Stimulated activated CD4-positive, alpha-beta T cell treated with anti-CD3 and anti-CD28 coated beads, Interleukin-12 subunit alpha, Interleukin-12 subunit beta, amount 100 ng/mL, for 4 hours (primary cell): ENCODE measurements at places on chromosomes 13 and 19.

DNA sequence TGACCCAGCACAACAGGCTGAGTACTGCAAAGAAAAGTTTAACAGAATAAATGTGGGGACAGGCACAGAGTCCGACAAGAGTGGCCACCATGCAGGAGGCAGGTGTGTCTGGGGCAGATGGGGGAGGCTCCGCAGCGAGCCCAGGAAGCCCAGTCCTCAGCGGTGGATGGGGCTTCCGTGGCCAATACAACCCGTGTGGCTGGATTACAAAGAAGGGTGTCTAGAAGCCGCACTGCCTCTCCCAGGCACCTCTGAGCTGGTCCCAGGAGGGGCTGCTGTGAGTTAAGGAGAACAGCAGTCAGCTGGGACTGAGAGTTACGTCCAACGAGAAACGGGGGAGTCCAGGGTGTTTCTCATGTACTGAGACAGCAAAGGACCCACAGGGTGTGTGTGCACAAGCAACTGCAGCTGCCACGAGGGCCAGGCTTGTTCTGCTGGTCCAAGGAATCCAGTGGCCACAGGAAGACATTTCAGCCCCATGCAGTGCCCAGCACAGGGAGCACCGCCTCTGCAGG is 70.2 kb downstream of the SPACA7 start:
- no peak for DNase-seq

- no peak for DNase-seq
These were observed 12.3 kb upstream of the CCDC124 start for GRCh38 chr19:17920527-17920926.

GRCh38 chr19:18488403-18488723 is 33.5 kb downstream of the ELL start:
- DNase-seq, result no peak

- no peak for DNase-seq
These were observed 2.7 kb downstream of the CALM3 start for GRCh38 chr19:46603752-46604231.

- DNase-seq, result no peak
These were observed 3.8 kb downstream of the TNNT1 start for GRCh38 chr19:55145232-55145631.

DNA sequence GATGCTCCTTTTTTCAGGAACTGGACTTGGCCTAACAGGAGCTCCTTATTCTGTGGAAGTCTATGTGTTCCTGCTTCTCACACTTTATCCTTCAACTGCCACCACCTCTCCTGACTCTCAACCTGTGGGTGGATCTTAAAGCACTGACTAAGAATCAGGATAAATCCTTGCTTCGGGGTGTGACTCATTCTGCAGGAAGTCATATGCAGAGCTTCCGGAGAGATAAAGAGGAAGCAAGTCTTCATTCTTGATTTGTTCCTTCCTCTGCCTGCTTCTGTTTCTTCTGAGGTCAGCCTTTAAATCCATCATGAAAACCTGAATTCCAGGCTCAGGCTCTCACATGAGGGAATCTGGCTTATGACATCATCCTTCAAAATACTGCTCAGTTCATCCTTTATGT is 137.1 kb upstream of the ATXN8OS start:
- no peak for DNase-seq

DNA sequence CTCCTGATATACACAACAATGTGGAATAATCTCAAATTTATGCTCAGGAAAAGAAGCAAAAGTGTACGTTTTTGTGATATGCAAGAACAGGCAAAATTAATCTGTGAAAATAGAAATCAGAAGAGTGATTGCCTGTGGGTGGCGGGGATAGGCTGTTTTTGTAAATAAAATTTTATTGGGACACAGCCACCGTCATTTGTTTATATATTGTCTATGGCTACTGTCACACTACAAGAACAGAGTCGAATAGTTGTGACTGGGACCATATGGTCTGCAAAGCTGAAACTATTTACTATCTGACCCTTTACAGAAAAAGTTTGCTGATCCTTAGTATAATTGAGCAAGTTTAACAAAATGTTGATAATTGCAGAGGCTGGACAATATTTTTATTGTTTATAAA is 269.5 kb upstream of the HTR2A start:
- DNase-seq, result no peak

DNA sequence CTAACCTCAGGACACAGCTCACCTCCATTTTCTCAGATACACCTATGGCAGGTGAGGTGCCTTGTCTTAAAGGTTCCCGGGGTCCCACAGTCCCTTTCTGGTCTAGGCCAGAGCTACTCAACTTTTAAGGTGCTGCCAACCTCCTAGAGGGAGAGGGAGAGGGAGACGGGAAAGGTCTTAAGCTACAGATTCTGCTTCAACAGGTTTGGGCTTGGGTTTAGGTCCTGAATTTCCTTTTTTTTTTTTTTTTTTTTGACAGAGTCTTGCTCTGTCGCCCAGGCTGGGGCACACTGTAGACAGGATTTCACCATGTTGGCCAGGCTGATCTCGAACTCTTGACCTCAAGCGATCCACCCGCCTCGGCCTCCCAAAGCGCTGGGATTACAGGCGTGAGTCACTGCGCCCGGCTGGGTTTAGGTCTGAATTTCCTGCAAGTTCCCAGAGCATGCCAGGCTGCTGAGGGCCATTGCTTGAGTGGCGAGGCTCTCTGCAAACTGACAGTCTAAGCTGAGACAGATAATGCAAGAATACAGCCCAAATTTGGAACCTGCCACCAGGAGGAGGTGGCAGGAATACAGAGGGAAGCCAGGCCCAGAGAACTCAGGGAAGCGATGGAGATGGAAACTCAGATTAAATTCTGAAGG is 7.8 kb upstream of the SYCN start:
- DNase-seq, result no peak

GRCh38 chr13:59280297-59280696 is 883.4 kb downstream of the DIAPH3 start:
- no peak for DNase-seq

- DNase-seq, result no peak
These were observed 23.3 kb upstream of the EMP3 start for GRCh38 chr19:48301886-48302599.

DNA sequence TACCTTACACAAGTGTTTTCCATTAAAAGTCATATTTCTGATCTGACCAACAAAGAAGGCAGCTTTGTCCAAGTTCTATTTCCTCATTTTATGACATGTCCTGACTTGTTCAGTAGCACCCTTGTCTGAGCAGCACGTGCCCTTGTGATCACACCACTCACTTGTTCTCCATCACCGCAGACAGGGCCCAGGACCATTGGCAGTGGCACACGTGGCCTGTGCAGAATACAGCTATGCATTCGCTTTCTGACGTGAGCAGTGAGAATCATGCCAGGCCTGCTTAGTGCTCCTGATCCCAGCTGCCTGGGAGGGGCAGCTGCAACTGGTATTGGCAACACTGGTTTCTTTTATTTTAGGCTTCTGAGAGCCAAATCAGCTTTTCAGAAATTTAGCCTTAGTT is 134.2 kb downstream of the FRY start:
- DNase-seq, result no peak

GRCh38 chr13:111120422-111120821 is 5.3 kb downstream of the ARHGEF7 start:
- DNase-seq, result no peak

GRCh38 chr13:96730676-96731075 is 263.6 kb downstream of the OXGR1 start:
- DNase-seq, result no peak

DNA sequence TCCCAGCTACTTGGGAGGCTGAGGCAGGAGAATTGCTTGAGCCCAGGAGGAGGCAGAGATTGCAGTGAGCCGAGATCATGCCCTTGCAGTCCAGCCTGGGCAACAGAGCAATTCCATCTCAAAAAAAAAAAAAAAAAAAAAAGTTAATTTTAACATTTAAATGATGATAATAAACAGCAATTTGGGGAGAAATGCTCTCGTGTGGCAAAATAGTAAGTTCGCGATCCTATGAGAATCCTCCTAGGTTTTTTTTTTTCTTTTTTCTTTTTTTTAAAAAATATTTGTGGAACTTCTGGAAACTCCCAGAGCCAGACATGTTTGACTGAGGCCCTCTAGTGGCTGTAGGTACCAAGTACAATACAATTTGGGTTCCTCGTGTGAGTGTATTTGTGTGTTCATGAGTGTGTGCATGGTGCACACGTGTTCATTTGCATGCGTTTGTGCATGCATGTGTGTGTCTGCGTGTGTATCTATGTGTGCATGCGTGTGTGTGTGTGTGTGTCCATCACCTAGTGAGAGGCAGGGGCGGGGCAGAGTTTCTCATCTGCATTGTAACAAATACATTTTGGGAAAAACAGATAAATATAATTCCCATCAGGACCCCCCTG is 31.2 kb downstream of the TMPRSS9 start:
- DNase-seq, result no peak

- peak; percentile 73 for DNase-seq
These were observed 10.5 kb upstream of the SMG9 start for GRCh38 chr19:43765109-43765876.

DNA sequence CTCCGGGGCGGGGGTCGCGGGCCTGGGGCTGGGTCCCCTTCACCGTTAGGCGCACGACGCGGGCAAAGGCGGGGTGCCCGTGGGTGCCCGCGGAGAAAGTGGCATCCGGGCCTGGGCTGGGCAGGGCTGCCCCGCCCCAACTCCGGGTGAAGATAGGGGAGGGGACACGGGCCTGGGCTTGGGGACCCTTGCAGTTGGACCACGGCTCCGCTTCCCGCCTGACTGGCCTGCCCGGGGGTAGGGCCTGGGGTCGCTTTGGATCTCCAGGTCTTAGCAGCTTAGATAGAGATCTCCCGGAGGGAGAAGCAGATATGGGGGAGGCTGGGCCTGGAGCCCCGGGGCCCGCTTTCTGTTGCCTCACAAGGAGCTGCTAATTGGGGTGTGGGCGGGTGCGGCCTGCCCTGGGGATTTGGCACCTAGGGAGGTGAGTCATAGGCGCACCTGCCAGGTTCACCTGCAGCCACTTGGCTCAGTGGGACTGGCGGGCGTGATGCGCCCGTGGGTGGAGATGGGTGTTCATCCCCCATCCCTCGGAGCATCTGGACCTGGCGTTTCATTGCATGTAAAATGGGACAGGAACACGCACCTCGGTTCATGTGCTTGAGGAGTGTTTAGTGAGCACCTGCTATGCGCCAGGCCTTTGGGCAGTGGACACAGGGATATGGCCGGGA is 585 bp downstream of the MAP1S start:
- peak; percentile 44 for DNase-seq

- DNase-seq, result no peak
These were observed 860.6 kb downstream of the GPC5 start for GRCh38 chr13:92259046-92259445.

DNA sequence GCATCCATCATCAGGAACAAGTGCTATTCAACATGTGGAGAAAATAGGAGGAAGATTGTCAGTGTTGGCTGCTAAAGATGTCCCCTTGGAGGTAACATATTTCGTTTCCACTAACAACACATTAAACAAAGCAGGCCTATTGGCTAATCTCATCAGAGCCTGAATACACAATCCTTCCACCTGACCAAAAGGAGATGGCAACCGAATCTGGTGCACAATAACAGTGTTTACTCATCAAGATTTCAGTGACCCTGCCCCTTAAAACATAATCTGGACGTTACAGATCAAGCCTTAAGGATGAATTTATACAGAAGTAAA is 582.5 kb downstream of the EFNB2 start:
- no peak for DNase-seq

DNA sequence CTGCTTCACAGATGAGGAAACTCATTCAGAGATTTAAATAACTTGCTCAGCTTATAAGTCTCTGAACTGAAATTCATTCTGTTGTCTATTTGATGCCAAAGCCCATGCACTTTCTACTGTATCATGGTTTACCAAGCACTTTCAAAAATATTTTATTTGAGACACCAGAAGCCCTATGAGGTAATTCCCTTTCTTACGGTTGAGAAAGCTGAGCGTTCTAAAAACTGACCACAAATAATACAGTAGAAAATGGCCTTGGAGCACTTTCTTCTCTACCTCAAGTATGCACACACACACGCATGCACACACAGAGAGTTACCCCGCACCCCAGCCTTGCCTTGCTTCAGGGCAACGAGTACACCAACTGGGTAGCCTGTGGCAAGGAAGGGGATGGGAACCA is 228.5 kb downstream of the RFC3 start:
- no peak for DNase-seq

- DNase-seq, result no peak
These were observed 6.4 kb downstream of the ERFL start for GRCh38 chr19:41921577-41922576.

GRCh38 chr19:49328741-49329140 is 3.8 kb upstream of the SLC6A16 start:
- DNase-seq, result no peak

- DNase-seq, result no peak
These were observed 10.9 kb upstream of the MEIS3 start for GRCh38 chr19:47430041-47430802.

DNA sequence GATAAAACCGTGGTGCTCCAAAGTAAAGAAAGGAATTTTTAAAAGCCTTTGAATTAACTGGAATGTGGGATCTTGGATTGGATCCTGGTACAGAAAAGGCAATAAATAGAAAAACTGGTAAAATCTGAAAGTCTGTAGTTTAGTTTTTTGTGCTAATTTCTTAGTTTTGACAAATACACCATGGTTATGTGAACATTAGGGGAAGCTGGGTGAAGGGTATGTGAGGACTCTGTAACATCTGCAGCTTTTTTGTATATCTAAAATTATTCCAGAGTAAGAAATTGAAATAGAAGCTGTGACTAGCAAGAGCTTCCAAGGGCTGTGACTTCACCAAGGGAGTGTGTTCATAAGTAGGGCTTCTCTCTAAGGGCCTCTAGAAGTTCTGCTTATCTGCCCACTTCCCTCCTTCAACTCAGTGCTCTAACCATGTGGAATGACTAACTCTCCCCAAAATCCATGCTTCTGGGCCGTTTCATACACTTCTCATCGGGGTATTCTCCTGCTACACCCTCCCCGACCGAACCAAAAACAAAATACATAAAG is 26.5 kb downstream of the ARHGAP35 start:
- DNase-seq, result no peak

DNA sequence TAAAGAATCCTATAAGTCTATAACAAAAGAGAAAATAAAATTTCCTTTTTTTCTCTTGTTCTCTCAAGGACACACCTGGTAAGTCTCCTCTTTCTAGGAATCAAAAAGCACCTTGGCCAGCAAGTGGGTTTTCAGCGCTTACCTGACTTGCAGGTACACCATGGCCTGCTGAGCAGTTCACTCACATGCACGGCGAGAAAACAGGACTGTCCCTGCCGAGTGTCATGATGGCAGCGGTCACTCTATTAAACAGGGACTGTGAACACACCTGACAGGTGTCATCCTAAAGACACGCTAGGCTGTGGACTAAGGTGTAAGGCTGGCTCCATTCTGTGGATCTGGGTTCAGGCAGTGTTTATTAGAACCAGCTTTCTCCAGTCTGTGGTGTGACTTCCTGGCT is 170.2 kb downstream of the TEX29 start:
- DNase-seq, result no peak

- DNase-seq, result no peak
These were observed 1291.0 kb upstream of the SLC10A2 start for GRCh38 chr13:104357174-104357573.

GRCh38 chr13:97133955-97134354 is 88.2 kb upstream of the MBNL2 start:
- DNase-seq, result no peak
